ENCODE measurements at places on chromosomes 1 and 21.

DNA sequence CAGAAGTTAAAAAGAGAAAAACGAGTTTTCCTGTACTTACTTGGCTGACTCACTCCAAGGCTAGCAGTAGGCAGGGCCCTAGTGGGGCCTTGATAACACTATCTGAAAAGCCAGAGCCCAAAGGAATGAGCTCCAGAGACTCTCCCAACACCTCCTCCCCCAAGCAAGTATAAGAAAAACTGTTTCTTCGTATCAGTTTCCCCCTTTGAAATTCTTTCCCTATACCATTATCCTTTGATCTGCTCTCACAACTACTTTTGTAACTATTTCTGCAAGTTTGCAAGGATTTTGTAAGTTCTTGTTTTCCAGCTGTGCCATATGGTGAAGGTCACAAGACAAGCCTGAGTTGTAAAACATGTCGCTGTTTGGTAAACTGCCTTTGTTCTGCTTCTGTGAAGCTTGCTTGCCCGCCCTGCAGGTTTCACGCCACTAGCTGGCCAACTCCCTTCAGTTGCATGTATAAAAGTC lies 36.5 kb upstream of the KCNJ15 start:
- no peak for DNase-seq

DNA sequence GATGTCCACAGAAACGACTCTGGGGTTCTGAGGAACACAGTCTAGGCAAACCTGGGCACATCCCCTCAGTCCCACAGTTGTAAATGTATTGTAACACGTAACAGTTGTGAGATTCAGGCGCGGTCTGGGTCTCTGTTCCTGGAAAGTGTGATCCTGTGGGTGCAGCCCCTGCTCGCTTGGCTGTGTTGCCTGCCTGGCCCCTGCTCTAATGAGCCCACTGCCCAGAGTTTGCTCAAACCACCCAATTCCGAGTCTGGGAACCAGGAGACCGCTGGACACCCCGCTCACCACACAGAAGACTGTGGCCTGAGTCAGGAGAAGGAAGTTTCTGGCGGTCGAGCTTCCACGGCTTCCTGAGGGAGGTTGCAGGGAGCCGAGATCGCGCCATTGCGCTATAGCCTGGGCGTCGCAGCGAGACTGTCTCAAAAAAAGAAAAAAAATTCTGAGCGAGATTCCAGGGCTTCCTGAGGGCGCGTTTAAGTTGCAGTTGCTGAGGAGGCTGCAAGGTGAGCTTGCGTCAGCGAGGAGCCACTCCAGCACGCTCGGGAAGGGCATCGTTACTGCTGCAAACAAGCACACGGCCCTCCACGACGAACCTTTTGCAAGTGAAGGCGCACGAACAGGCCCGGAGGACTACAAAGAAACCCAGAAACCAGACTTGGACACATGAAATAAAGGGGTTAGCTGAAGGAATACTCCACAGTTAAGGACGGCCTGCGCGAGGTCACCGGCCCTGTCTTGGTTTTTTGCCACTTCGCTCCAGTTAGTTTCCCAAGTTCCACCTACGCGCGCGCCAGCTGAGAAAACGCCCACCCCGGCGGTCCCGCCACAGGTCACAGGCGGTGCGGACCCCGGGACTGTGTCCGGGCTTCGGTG lies 1.1 kb downstream of the C21orf58 start:
- peak; percentile 58 for DNase-seq

DNA sequence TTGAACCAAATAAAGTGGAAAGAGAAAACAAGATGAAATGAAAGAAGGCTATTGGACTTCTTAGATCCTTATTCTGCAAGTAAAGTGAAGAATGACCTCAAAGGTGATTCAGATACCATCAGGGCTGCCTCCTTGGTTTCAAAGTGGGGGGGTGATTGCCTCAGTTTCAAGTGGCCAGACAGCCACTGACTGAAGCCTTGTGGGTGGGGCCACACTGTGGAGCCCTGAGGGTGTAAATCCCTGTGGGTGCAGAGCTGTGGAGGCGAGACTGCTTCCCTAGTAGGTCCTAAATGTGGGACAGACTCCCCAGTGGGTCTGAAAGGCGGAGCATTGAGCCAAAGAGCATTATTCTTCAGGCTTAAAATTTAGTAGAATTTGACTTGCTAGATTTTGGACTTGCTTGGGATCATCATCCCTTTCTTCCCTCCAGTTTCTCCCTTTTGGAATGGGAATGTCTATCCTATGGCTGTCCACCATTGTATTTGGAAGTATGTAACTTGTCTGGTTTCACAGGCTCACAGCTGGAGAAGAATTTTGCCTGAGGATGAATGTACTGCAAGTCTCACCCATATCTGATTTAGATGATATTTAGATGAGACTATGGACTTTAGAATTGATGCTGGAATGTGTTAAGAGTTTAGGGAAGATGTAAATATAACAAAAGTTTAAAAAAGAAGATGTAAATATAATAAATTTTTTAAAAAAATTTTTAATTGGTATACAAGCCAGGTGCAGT lies 71.6 kb upstream of the SOX13 start:
- DNase-seq = no peak

DNA sequence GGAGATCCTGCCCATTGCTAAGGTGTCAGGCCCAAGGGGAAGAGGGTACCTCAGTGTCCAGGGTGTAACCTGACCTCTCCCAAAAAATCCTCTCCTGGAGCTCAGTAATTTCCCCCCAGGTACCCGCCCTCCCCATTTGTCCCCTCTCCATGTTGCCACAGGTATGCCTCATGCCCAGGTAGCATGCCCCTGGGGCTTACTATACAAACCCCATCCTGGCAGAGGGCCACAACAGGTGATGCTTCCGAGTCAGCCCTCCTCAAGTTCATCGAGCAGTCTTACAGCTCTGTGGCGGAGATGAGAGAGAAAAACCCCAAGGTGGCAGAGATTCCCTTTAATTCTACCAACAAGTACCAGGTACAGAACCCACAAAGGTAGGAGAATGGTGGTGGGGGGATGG lies 15.7 kb downstream of the ATP1A4 start:
- no peak for DNase-seq

DNA sequence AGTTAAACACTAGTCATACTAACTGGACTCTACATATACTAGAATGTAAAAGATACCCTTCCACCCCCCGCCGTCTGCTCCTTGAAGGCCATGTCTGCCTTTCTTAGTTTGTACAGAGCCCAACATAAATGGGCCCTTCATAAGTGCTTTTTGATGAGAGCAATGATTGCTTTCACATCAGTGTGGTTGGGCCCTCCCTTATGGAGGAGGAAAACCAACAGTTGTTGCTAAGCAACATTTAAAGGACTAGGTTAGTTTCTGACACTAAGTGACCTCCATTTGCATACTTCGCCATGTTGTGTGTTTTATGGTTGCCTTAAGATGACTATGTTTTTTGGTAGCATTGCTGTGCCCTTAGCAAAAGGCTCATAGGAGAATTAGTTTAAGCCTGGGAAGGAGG lies 182.0 kb upstream of the SGIP1 start:
- DNase-seq = no peak

DNA sequence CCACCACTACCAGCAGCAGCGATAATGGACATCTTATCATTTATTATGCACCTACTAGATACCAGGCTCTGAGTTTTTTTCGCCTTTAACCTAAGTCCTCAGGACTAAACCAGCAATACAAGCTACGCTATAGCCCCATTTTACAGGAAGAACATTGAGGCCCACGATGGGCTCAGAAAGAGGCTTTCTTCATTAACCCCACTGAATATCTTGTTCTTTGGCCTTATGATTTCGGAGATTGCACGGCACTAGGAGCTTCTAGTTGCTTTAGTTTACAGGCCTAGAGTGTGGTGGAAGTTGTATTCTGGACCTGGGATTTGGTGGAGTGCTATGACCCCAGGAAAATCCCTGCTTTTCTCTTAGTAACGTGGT lies 1.5 kb downstream of the SESN2 start:
- DNase-seq = no peak

DNA sequence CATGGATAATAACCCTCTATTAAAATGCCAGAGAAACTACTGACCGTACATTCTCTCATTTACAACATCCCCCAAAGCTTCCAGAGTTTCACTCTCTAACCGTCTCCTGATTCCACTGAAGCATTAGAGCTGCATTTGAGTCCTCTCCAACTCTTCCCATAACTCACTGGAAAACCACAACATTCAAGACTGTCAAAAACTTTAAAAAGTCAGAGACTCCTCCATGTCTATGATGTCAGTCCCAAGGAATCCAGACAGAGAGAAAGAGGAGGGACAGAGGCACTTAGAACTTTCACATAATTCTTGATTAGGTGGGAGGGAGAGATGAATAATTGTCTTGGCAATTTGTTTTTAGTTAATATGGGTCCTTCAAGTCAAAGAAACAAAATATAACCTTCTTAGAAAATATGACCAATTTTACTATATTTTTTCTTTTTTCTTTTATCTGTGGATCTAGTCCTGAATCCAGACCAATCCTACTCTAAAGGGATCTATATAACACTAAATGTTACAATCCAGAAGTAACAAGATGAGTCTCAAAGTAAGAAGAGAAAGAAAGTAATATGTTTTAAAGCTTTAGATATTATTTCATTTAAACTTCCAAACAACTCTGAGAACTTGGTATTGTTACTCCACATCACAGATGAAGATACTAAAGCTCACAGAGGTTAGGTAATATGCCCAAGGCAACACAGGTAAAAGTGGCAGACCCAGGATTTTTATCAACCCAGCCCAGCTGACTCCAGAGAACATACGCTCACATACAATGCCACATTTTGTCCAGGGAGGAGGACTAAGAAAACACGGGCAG lies 23.8 kb downstream of the OTUD7B start:
- no peak for DNase-seq

GRCh38 chr1:184362876-184363275 lies 24.0 kb upstream of the C1orf21 start:
- DNase-seq = no peak

- DNase-seq = no peak
Observed at GRCh38 chr1:229640455-229640854, 14.4 kb downstream of the URB2 start.

DNA sequence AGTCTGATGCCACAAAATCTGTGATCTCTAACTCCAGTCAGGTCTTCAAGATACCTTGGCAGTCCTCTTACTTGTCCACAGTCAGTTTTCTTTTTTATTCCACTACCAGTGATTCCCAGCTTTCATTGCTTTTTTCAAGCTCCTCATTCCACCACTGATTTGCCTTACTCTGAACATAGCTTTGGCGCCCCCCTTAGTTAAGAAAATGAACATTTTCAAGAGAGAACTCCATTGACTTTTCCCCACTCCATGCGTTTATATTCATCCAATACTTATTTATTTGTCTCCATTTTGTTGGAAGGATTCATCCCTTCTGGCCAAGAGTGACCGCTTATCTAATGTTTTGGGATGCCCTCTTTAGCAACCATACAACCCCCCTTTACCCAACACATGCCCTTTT lies 33.9 kb upstream of the IPO9 start:
- no peak for DNase-seq

- no peak for DNase-seq
Observed at GRCh38 chr1:232484856-232485255, 145.1 kb downstream of the SIPA1L2 start.

DNA sequence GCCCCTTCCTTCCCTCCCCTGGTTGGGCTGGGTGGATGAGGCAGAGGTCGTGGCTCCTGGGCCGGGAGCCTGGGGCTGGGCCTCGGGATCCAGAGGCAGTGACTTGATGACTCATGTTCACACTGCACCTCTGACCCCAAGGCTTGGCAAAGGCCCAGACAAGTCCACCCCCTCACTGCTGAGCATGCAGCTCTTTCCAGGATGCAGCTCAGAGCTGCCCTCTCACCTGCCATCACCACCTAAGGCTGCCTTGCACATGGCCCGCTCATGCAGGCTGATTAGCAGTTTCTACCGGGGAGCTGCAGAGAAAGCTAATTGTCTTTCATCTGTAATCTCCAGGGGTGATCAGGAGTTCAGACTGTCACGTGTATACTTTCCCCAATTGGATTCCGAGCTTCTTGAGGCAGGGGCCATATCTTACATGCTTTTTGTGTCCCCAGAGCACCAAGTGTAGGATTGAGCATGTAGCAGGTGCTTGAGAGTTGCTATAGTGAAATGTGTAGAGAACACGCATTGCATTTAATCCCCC lies 62.1 kb downstream of the LRRN2 start:
- peak; percentile 62 for DNase-seq

DNA sequence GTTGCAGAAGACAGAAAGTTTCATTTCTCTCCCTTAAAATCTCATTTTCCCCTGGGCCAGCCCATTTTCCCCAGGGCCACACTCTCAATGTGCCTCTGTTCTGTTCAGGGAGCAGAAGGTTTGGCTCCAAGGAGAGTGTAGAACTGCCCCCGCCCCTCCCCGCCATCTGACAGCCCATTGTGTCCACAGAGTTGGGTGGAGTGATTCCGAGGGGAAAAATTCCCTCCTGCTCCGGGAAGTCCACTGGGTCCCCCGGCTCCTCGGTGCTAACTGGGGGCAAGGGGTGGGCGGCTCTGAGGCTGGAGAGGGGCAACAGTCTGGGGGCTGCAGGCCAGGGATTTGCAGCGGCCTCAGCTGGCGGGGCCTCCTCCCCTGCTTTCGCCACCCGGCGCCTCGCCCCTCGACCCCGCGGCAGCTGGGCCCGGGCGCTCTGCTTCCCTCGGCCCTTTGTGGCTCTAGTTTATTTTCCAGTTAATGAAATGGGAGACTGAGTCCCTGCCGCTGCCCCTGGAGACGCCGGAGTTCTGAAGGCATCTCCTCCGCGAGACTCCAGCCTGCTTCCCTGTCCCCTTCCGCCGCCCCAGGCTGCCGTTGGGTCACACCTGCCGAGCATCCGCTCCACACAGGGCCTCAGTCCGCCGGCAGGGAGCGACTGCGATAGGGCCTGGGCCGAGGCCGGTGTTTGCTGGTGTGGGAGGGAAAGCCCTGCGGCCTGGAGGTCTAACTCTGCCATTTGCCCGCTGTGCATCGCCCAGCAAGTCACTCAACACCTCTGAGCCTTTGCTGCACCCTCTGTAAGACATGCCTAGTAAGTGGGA lies 14.7 kb upstream of the KIRREL1 start:
- DNase-seq = peak; percentile 91

- DNase-seq = no peak
Observed at GRCh38 chr21:15009837-15010363, 54.9 kb downstream of the NRIP1 start.

DNA sequence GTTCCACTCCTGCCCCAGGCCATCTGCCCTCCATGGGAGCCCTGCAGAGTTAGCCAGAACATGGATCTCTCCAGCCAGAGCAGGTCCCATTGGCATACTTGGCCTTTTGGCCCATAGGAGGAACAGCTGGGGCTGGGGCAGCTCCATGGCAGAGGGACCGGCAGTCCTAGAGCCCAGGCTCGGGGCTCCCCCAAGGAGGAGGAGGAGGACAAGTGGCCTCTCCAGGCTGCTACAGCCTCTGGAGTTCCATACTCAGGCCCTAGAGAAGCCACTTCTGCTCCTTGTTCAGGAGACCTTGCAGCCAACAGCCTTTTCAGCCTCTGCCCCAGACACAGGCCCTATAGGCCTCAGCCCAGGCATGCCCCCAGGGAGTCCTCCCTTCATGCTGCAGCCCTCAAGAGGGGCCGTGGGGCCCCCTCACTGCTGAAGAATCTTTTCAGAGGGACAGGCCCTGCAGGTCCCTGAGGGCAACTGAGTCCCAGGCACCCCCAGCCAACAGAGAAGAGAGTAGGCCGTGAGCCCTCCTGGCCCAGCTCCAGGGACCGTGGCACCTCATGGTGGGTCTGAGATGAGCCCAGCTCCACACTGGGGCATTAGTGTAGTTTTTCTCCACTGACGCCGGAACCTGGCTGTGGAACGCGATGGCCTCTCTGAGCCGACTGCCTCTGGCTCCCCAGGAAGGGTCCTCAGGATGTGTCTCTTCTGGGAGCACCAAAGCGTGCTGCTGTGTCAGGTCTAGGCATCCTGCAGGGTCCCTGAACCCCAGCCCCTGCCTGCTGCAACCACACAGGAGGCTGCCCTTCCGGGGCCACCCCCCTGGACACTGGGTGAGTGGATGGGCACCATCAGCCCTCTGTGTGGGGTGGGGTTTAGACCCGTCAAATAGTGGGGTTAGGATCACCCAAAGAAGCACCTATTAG lies 297.6 kb upstream of the VAMP3 start:
- DNase-seq = no peak

GRCh38 chr21:32307706-32308105 lies 9.1 kb downstream of the MRAP start:
- no peak for DNase-seq

All from endodermal cell (in vitro differentiated cells).